HepG2 (cell line): ENCODE measurements at places on chromosomes 13 and 19. TPM values are rescaled to one million over a fixed set of nuclear protein-coding genes. Genes with fewer than 3 reads are reported as not detected.

DNA sequence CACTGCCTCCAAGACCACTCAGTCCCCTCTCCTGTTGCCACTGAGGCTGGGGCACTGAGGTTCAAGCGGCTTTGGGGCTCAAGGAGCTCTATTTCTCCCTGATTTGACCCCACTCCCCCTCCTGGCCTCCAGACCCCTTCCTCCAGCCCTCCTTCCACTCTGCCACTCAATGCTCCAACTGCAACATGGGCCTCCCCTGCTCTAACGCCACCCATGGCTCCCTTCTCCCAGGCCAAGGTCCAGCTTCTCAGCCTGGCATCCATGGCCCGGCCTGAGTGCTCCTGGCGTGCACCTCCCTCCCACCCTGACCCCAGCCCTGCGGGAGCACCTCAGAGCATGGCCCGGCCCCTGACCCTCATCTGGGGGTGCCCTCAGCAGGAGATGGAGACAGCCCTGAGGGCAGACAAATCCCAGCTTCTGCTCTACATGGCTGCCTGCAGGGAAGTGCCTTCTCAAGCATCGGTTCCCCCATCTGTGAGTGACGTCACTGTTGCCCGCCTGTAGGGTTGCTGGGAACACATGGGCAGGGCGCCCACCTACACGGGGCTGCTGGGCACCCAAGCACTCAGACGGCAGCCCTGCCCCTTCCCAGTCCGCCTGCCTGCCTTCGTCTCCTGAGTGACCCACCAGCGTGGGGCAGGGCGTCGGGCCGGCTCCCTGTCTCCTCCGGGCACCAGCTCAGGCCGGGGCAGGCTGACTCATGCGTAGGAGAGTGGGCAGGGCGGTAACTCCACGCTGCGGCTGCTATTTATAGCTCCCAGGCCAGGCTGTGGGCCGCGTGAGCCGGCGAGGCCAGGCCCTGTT, 1.6 kb upstream of the DIRAS1 start:
- no peak for DNase-seq

The LAIR1 gene
- 0.75 and 1.1 TPM in 2 replicates for polyA plus RNA-seq

- no peak for DNase-seq
These were observed 18.5 kb downstream of the PLEKHJ1 start for GRCh38 chr19:2217591-2217990.

The TNFRSF19 gene
- 38.9 and 75.3 TPM in 2 replicates for polyA plus RNA-seq
